ENCODE measurements at places on chromosomes 3 and 15. TPM values are rescaled to one million over a fixed set of nuclear protein-coding genes. Genes with fewer than 3 reads are reported as not detected.

- H3K27me3 ChIP-seq = no peaks in the 10 kb centered on the region
- no peaks in the 10 kb centered on the region for H3K4me1 ChIP-seq
- H3K4me3 ChIP-seq = no peak overlapping the region
- no peaks in the 10 kb centered on the region for H3K36me3 ChIP-seq
- no peak overlapping the region for H3K27ac ChIP-seq
These were observed 97.5 kb downstream of the CHDH start for GRCh38 chr3:53748512-53749271.

- no peaks in the 10 kb centered on the region for H3K4me1 ChIP-seq
- no peak overlapping the region for H3K27ac ChIP-seq
- H3K27me3 ChIP-seq = no peaks in the 10 kb centered on the region
These were observed 72.3 kb downstream of the CORO2B start for GRCh38 chr15:68650901-68651709.

ECE2 gene
- 7.7 TPM for polyA plus RNA-seq

- no peak for DNase-seq
- no peaks in the 10 kb centered on the region for H3K4me1 ChIP-seq
- no peak overlapping the region for H3K4me3 ChIP-seq
- no peaks in the 10 kb centered on the region for H3K27me3 ChIP-seq
These were observed 10.6 kb downstream of the SETMAR start for GRCh38 chr3:4313606-4314293.

SNTN gene
- polyA plus RNA-seq = not detected

SLC35A5 gene
- 3.0 TPM for polyA plus RNA-seq

GRCh38 chr3:194685065-194685717, 492 bp upstream of the FAM43A start:
- no peak overlapping the region for H3K27ac ChIP-seq
- DNase-seq = no peak
- H3K4me1 ChIP-seq = peaks cover 10% of the 10 kb centered on the region
- H3K27me3 ChIP-seq = no peaks in the 10 kb centered on the region

PIERCE2 gene
- 9.7 TPM for polyA plus RNA-seq

DNA sequence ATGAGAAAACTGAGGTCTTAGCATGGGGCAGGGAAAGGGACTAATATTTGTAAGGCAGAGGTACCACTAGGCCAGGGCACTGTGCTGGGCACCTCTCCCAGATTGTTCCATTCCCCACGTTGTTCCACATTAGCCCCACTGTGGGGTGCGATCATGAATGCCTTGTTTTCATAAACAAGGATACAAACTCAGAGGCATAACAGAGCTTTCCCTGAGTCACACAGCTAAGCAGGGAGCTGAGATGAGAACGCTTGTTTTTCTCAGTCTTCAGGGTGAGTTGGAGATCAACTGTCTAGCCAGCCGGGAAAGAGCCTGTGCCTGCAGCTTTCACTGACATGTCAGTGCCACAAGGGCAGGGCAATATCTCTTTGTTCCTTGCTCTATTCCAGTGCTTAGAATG, 47.9 kb upstream of the ITGA11 start:
- no peak overlapping the region for H3K27ac ChIP-seq
- H3K27me3 ChIP-seq = no peaks in the 10 kb centered on the region
- no peak for DNase-seq
- H3K4me3 ChIP-seq = no peak overlapping the region
- H3K4me1 ChIP-seq = no peaks in the 10 kb centered on the region

- no peaks in the 10 kb centered on the region for H3K36me3 ChIP-seq
- H3K27ac ChIP-seq = no peak overlapping the region
- no peaks in the 10 kb centered on the region for H3K4me1 ChIP-seq
These were observed 444.6 kb downstream of the GRM7 start for GRCh38 chr3:7305561-7305960.

DNA sequence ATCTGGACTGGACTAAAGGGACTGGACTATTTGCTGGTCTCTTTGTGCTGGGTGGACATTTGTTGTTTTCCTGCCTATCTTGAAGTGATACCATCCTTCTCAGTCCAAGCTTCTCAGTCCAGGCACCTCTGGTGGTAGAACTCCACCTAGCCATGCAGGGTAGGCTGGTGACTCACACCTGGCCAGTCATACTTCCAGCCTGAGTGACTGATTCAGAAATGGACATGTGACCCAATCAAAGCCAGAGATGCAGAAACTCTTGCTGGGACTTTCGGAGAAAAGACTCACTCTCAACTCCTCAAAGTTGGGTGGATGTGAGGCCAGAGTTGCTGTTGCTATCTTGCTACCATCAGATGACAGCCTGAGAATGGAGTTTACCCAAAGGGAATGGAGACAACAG, 5.6 kb upstream of the ASB14 start:
- H3K4me1 ChIP-seq = no peaks in the 10 kb centered on the region
- DNase-seq = no peak
- H3K4me3 ChIP-seq = no peak overlapping the region

DNA sequence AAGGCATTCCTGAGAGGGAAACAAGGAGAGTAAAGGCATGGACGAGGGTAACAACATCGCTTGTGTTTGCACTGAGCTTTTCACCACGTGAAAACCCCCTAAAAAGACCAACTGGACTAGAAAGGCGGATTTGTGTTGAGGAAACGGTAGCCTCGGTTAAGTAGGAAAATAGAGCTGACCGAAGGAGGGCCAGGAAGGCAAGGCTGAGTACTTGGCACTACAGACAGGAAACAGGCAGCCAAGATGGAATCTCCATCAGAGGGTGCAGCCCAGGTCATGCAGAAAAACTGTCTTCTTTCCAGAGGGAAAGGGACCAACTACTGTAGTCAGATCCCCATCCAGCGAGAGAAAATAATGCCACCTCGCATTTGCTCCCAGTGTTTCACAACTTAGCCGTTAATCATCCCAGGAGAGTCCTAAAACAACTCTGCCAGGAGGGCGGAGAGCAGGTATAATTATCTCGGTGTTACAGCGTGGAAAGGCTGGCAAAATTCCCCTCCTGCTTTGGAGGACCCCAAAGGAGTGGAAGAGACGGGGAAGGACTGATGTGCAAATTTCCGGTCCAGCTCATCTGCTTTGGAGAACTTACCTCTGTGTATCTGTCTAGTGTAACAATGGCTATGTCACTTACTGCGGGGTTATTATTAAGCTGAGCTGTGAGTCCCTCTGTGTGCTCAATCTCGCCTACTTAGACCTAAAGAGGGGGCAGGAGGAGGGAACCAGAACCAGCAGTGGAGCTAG, 77.2 kb downstream of the MYO1E start:
- peak; percentile 20 for DNase-seq
- no peaks in the 10 kb centered on the region for H3K27me3 ChIP-seq
- H3K27ac ChIP-seq = peak overlapping the region; percentile 25
- H3K36me3 ChIP-seq = no peaks in the 10 kb centered on the region
- H3K4me1 ChIP-seq = peaks cover 5% of the 10 kb centered on the region

DNA sequence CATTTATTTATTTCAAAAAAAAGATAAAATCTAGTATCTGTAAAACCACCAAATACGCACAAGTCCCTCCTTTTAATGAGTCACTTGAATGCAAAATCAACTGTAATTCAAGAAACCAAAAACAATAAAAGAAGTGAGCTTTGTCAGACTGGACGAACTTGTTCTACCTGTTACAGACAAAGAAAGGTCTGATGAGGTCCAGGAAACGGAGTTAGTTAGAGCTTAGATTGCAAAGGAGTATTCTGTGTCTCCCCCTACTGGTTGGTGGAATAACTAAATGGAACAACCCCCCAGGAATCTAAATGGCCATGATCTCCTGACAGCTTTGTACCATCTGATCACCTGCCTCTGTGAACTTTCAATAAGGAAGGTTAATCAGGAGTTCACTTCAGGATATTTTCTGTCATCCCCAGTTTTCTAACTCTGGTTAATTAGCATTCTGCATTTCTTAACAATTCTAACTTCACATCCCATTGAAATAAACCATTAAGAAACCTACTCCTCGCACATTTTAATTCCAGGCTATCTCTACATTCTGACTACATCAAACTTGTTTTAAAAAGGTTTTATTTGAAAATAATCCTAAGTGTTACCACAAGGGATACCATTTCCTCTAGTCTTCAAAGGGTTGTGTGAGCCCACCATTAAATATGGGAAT, 333.0 kb upstream of the SATB1 start:
- peaks cover 9% of the 10 kb centered on the region for H3K4me1 ChIP-seq
- no peaks in the 10 kb centered on the region for H3K27me3 ChIP-seq
- peak overlapping the region; percentile 45 for H3K27ac ChIP-seq
- H3K4me3 ChIP-seq = no peak overlapping the region

SHISA5 gene
- polyA plus RNA-seq = 49.4 TPM

LOXL1 gene
- polyA plus RNA-seq = 14.8 TPM

DNA sequence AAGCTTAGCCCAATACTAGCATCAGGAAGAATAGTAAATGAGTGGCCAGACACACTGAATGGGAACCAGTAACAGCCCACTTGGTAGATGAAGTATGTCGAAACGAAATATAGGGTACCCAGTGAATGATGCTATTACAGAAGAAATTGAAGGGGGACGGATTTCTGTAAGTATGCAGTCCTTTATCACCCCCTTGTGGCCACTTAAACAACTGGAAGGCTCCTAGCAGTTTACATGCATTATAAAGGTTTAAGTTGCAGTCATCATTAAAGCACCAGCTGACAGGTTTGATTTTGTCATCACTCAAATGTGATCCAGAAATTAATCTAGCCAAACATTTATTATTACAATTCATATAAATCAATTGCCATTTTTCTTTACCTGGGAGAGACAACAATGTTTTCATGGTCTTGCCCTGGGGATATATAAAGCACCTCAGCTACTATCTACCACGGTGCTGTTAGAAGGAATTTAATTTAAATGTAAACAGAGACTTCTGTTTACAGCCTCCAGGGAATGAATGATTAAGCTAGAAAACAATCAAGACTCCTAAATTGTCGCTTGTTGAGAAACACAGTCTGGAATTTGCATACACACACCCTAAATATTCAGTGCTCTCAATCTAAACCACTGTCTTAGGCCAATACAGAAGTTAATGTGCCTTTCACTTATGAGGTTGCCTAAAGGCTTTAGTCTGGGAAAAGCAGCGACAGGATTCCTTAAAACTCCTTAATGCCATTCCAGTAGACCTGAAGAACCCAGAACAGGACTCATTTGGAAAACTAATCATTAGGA, 7.8 kb downstream of the EIF1B start:
- no peak overlapping the region for H3K4me3 ChIP-seq
- no peaks in the 10 kb centered on the region for H3K4me1 ChIP-seq
- H3K36me3 ChIP-seq = peaks cover 9% of the 10 kb centered on the region
- H3K27ac ChIP-seq = no peak overlapping the region
- H3K27me3 ChIP-seq = no peaks in the 10 kb centered on the region
- DNase-seq = no peak

DNA sequence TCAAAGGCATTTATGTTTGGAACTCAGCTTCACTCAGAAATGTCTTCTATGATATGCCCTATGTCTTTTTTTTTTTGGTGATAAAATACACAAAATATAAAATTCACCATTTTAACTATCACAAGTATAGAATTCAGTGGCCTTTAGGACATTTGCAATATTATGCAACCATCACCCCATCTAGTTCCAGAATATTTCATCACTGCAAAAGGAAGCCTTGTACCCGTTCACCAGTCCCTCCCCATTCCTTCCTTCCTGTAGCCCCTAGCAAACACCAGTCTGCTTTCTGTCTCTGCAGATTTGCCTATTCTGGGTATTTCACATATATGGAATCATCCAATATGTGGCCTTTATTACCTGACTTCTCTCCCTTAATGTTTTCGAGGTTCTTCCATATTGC, 134.8 kb downstream of the ADAMTS9 start:
- no peak for DNase-seq
- no peaks in the 10 kb centered on the region for H3K4me1 ChIP-seq
- no peaks in the 10 kb centered on the region for H3K27me3 ChIP-seq
- no peaks in the 10 kb centered on the region for H3K36me3 ChIP-seq

GRCh38 chr3:69422751-69423150, 36.9 kb upstream of the FRMD4B start:
- no peaks in the 10 kb centered on the region for H3K4me1 ChIP-seq
- DNase-seq = no peak
- H3K27me3 ChIP-seq = no peaks in the 10 kb centered on the region
- H3K4me3 ChIP-seq = no peak overlapping the region

GRCh38 chr15:57541805-57542504, 49.7 kb upstream of the MYZAP start:
- H3K4me1 ChIP-seq = no peaks in the 10 kb centered on the region
- H3K27me3 ChIP-seq = no peaks in the 10 kb centered on the region
- H3K36me3 ChIP-seq = no peaks in the 10 kb centered on the region
- H3K27ac ChIP-seq = no peak overlapping the region
- DNase-seq = peak; percentile 45
- H3K4me3 ChIP-seq = no peak overlapping the region

DNA sequence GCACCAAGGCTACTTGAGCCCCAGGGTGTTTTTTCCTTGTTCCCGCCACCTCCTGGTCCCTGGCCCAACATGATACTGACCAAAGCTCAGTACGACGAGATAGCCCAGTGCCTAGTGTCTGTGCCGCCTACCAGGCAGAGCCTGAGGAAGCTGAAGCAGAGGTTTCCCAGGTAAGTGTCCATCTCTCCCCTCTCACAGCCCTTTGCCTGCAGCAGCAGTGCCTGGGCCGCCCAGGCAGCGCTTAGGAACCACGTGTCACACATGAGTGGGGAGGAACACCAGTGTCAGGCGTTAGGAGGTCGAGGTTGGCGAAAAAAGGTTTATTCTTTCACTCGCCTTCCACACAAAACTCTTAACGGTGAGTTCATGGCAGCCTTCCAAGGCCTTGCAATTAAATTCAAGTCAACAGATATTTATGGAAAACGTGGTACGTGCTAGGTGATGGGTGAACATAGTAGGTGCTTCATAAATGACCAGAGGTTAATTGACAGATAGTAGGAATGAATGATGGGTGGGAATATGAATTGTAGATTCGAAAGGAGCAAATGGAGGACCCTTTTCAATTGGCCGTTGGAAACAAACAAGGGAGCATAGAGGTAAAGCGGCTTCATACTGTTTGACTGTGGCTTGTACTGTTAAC, 486 bp downstream of the CDIN1 start:
- no peaks in the 10 kb centered on the region for H3K27me3 ChIP-seq
- no peaks in the 10 kb centered on the region for H3K4me1 ChIP-seq
- H3K36me3 ChIP-seq = no peaks in the 10 kb centered on the region
- peak overlapping the region; percentile 52 for H3K4me3 ChIP-seq
- DNase-seq = peak; percentile 38

SLC22A13 gene
- polyA plus RNA-seq = 0.05 TPM

CX3CR1 gene
- polyA plus RNA-seq = 0.14 TPM

DNA sequence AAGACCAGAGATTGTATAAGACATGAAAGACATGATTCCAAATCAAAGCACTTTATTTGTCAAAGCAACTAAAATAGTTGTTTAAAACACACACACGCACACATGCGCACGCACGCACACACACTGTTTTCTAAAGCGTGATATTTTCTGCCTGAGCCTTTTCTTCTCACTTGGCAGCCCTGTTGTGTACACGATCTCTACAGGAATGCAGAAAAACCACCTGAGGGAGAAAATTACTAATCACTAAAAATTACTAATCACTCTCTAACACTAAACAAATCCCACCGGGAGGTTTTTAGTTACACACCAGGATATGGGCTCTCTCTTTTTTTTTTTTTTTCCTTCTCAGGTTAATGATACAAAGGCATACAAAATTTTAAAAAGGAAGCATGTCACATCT, 160.1 kb upstream of the ATP11B start:
- no peaks in the 10 kb centered on the region for H3K27me3 ChIP-seq
- no peaks in the 10 kb centered on the region for H3K36me3 ChIP-seq
- H3K4me3 ChIP-seq = no peak overlapping the region
- no peak for DNase-seq
